ENCODE measurements at places on chromosomes 6 and 20.

DNA sequence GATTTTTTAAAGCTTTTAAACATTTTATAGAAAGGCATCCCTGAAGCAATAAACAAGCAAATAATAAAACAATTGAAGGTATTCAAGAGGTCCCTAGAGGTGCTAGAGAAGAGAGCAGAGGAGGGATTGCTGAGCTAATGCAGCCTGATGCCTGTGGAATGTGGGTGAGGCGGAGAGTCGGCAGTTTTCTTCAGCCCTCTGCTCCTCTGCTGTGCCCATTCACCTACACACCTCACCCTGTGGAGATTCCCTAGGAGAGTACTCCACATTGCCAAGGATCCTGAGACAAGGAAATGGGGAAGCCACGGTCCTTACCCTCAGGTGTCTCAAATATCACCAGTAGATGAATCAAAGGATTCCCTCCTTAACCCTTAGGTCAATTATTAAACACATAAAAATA, 199.8 kb upstream of the POU3F2 start:
- no peak for DNase-seq

DNA sequence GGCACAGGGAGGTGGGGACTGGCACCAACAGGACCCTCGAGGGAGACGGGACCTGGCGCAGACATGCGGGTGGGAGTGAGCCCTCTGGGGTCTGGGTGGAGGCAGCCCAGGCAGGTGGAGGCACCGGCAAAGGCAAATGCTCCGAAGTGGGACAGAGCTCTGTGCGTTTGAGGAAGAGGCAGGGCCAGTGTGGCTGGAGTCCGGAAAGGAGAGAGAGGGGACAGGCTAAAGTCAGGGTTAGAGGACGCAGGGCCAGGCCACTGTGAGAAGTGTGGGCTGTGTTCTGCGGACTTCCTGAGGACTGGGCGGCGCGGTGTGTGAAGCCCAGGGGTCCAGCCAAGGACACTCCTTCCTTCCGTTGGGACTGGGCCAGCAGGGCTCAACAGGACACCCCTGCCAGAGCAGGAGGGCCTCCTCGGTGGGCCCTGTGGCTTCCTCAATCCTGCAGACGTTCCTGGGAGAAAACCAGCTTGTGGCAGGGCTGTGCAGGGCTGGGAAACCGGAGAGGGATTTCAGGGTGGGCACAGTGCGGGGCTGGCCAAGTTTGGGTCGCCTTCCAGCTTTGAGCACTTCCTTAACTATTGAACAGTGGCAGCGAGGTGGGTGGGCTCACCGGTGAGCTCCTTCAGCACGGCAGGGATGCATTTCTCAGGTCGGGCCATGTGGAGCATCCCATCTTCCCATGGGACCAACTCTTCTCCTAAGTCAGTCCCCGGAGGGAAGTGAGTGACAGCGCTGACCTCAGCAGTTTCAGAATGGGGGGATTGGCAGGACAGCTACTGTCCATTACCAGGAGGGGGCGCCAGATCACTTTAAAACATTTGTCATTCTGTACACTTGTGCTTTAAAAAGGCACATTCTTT, 22.5 kb downstream of the MOCS3 start:
- DNase-seq: peak; percentile 51

DNA sequence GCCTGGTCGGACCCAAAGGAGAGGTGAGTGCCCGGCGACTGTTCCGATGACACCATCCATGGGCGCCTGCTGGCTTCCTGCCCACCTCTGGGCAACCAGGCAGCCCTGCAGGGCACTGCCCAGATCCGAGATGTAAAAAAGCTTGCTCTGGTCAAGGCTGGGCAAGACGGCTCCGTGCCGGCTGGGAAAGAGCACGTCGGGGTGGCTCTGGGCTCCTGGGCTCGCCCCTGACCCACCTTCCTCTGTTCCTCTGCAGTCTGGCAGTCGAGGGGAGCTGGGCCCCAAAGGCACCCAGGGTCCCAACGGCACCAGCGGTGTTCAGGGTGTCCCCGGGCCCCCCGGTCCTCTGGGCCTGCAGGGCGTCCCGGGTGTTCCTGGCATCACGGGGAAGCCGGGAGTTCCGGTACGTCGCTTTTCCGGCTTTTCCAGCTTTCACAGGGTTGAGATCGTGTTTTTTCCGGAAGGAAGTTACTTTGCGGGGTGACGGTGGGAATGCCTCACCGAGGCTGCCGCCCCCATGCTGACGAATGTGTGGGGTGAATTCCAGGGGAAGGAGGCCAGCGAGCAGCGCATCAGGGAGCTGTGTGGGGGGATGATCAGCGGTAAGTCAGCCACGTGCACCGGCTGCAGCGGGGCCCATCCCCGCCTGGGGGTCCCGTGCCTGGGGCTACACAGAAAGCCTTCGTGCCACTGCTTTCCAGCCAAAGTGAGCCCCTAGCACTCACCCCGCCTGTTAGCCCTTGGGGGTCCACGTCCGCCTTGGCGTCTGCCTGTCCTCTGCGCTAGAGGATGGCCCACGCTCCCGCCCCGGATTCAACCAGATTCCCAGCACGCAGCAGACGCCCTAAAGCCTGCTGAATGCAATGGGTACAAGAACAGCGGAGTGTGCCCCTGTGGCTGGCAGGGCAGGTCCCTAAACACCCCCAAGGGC, 19.3 kb downstream of the COL9A3 start:
- no peak for DNase-seq

DNA sequence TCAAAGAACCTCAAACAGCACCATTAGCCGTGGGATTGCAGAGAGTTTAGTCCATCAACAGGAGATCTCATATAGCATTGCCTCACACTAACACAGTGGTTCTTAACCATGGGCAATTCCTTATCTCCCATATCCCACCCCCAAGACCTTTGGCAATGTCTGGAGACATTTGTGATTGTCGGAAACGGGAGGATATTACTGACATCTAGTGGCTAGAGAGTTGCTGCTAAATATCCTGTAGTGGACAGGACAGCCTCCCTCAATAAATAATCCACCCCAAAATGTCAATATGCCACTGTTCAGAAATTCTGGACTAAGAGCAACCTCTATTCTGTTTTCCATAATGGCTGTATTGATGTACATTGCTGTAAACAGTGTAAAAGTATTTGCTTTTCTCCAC, 210.1 kb upstream of the CCN2 start:
- DNase-seq: peak; percentile 43

DNA sequence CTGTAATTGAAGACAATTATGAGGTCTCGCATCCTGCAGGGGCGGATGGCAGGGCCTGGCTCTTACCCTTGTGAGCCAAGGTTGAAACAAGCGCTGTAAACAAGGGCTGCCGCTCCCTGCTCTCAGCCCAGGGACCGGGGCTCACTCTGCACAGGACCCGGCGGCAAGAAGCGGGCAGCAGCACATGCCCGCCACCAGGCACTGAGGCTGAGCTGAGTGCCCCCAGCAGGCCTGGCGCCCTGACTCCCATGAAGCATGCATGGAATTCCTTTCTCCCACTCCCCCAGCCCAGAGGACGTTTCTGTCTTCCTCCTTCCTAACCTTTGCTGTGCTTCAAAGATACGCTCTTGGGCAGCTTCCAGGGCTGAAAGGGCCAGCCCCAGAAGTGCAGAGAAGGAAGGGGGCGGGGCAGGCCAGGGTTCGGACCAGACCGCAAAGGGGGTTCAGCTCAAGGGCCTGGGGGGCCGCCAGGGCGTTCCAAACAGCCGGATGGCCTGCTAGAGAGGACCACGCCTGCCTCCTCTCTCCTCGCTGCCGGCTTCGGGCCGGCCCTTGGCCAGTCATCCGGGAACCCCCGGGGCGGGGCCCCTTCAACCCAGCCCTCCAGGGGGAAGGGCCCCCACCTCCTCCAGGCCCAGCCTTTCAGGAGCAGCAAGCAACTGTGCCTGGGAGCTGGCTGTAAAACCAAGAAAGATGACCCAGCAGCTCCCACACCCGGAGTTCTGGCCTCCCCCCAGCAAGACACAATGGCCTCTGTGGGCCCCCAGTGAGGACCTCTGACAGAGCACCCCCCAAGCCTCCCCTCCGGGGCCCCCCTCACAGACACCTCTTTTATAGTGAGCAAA, 109.9 kb downstream of the NOL4L start:
- peak; percentile 99 for DNase-seq

GRCh38 chr20:19741924-19742323, 16.1 kb upstream of the RIN2 start:
- DNase-seq: no peak

- no peak for DNase-seq
Observed at GRCh38 chr6:74941424-74941823, 264.4 kb downstream of the COL12A1 start.

GRCh38 chr6:107443608-107444267, 15.6 kb downstream of the PDSS2 start:
- peak; percentile 23 for DNase-seq

DNA sequence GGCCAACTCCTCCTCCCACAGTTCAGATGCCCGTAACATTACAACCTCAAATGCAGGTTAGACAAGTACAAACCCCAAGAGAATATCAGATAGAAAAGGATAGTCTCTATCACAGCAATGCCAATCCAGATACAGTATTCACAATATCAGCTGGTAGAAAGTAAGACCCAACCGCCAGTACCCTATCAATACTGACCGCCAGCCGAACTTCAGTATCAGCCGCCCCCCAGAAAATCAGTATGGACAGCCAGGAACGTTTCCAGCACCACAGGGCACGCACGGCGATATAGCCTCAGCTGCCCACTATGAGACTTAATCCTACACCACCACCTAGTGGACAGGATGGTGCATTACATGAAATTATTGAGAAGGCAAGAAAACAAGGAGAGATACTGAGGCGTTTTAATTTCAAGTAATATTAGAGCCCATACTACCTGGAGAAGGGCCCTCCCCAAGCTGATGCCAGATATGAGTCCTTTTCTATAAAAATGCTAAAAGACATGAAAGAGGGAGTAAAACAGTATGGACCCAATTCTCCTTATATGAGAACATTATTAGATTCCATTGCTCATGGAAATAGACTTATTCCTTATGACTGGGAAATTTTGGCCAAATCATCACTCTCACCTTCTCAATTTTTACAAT, 17.6 kb upstream of the EIF2S2 start:
- DNase-seq: peak; percentile 74

DNA sequence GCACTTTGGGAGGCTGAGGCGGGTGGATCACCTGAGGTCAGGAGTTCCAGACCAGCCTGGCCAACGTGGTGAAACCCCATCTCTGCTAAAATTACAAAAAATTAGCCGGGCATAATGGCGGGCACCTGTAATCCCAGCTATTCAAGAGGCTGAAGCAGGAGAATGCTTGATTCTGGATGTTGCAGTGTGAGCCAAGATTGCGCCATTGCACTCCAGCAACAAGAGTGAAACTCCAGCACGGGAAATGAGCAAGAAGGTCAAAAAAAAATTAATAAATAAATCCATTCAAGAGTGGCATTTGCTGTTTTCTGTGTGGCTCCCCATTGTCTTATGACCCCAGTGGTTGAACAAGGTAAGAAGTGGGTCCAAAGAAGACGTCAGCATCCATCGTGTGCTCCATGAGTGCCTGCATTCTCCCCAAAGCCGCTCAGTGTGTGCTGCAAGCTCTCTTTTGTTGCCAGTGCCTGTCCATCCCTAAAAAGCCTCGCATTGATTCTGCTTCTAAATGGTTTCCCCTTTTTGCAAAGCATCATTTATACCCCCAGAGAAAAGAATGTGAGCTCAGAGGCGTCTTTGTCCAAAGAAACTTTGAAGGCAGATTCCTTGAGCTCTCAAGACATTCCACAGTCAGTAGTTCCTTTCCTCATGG, 38.8 kb upstream of the MAP3K4 start:
- DNase-seq: no peak

DNA sequence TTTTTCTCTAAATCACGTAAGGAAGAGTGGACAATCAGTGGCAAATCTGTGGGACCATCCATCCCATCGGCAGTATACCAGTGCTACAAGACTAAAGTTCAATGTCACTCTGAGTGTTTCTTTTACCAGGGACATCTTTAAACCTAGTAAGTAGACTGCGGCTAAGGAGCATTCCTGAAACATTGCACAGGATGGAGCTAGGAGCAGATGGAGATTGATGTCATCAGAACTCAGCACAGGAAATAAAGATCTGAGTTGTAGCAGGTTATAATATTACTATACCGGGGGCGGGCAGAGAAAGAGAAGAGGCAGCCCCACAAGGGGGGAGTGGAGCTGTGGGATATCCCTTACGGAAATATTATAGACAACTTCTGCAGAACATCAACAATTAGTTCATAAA, 162.1 kb downstream of the MTFR2 start:
- no peak for DNase-seq

GRCh38 chr20:611843-612185, 1.7 kb upstream of the TCF15 start:
- DNase-seq: no peak

DNA sequence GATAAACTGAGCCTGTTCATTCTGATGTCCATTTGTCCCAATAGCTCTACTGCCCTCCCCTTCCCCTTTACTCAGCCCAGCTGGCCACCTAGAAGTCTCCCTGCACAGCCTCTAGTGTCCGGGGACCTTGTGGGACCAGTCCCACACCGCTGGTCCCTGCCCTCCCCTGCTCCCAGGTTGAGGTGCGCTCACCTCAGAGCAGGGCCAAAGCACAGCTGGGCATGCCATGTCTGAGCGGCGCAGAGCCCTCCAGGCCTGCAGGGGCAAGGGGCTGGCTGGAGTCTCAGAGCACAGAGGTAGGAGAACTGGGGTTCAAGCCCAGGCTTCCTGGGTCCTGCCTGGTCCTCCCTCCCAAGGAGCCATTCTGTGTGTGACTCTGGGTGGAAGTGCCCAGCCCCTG, 24.7 kb upstream of the FANCE start:
- DNase-seq: no peak

DNA sequence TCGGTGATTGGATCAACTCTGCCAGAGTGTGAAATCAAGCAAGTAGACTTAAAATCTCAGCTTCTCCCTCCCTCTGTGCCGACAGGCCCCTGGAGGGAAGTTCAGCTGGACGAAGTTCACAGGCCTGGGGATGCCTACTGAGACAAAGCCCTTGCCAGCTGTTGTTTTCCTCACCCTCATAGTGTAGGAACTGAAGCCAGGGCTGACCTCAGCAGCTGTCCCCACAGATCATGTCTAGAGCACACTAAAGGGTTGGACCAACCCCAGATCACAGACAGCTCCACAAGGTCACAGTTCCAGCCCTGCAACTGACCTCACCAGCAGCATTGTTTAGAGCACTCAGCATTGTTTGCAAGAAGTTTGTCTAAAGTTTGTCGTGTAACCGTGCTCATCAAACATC, 261.9 kb upstream of the ECI2 start:
- DNase-seq: no peak

DNA sequence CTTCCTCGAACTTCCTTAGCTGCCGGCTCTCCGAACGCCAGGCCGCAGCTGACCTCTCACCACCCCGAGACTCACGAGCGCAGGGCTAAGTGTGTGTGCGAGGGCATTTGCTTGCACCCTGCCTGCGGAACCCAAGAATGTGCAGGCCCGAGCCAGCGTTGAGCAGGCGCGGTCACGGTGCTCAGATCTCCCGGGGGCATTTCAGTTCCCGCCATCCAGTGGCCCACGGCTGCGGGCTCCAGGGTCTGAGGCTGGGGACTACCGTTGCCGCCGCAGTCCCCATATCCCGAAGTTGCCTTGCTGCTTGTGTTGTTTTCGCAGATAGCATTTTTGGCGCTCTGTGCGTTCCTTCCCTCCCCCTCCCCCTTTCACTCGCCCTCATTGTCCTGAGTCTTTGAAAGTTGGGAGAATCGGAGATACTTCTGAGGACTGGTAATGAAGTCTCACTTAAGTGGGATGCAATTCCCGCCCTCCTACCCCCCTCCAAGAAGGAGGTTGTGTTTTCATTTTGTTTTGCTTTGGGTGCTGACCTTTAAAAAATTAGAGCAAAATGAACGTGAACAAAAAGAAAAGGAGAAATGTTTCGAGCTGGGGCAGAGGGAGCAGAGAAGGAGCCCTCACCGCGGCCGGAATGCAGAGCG, 1.7 kb downstream of the NR2E1 start:
- no peak for DNase-seq

- no peak for DNase-seq
Observed at GRCh38 chr6:125392682-125393081, 90.9 kb upstream of the HDDC2 start.

GRCh38 chr6:28974505-28974904, 30.6 kb downstream of the ZNF311 start:
- DNase-seq: no peak
